Endothelial cell of umbilical vein (primary cell): ENCODE measurements at places on chromosomes 2 and 18. TPM values are rescaled to one million over a fixed set of nuclear protein-coding genes. Genes with fewer than 3 reads are reported as not detected.
A peak's percentile ranks its signal among the peaks of the same experiment; 100 is the strongest.

RGPD3 gene
- polyA plus RNA-seq = 0.02 and 0.04 TPM in 2 replicates

FNDC4 gene
- 19.0 and 22.3 TPM in 2 replicates for polyA plus RNA-seq

GRCh38 chr2:11286323-11286722 is 58.1 kb downstream of the ROCK2 start:
- no peak for DNase-seq

DNA sequence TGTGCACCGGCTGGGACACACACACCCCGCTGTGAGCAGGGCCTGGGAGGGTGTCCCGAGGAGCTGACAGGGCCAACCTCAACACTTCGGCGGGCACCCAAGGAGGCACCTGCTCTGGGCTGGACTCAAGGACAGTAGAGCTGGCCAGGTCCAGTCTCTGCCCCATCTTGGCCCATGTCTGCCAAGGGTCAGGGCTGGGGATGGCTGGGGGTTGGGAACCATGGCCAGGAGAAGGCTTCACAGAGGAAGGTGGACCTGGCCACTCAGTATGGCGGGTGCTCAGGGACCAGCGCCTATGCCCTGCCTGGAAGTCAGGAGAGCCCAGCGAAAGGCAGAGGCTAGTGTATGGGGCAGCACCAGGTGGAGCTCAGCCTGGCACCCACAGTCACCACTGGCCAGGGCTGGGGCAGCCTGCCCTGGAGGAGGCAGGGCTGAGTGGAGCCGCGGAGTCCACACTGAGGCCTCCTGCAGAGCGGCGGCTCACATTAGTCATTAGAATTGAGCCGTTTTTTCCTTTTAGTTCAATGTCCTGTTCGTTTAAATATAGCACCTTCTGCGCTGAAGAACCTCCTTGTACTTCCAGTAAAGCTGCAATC is 4.2 kb downstream of the ERFE start:
- DNase-seq = no peak

DNA sequence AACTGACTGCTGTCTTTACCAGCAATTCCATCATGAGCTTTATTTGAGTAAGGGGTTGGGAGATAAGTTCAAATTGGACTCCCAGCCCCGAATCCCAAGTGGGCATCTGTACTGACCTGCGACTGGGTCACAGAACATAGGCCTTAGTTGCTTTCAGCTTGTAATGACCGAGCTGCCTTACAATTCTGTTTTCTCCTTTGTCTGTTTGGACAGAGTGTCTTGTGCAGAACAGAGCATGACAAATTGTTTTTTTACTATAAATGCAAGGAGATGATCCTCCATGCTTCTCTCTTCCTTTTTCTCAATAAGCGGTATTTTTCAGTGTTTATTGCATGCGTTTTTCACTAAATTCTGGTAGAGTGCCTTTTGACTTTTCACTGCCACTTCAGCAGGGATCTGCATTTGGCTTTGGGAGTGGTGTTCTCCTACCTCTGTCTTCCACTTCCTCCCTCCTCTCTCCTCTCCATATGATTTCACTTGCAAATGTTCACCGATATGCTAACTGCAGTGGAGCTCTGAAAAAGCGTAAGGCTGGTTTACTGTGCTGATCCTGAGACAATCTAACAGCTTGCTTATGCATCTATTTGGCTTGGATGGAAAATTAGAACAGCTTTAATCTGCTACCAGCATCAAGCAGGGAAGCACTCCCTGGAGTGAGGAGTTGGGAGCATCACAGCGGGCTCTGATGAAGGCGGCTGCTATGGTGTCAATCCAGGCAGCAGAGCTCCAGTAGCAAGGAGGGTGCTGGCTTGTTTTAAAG is 158.8 kb upstream of the SMIM21 start:
- DNase-seq = no peak

DNA sequence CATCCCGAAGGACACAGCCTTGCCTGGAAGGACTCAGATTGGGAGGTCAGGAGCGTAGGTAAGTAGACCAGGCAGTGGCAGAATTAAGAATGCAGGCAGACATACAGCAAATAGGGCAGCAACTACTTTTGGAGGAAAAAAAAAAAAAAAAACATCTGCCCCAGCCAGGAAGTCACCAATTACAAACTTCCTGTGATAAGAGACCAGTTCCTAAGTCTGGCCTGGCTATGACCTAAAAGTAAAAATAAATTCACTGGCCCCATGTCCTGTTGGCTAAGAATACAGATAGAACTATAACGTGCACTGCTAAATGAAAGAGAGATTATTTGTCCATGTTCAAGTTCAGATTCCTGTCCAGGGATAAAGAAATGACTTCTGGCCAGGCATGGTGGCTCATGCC is 45.2 kb upstream of the NOSTRIN start:
- DNase-seq = peak; percentile 70

DNA sequence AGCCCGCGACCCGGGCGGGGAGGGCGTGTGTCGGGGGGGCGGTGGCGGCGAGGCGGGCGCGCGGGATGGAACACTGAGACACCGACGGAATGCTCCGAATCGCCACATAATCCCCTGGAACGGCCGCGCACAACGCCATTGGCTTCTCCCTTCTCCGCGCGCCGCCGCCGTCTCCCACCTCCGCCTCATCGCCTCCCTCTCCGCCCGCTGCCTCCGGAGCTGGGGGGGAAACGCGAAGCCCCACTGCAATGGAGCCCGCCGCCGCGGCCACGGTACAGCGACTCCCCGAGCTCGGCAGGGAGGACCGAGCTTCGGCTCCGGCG is at the start of gene PHLPP1:
Gene PHLPP1, plus strand, starts transcription at position 106 of the 323 bp plus-strand sequence. Its CDS starts 143 bp downstream, at position 249.
- DNase-seq = no peak

- no peak for DNase-seq
Measured at GRCh38 chr18:57885931-57886330, 82.8 kb upstream of the ATP8B1 start.
